Myometrial cell (primary cell): ENCODE measurements at places on chromosomes 2 and 18. TPM values are rescaled to one million over a fixed set of nuclear protein-coding genes. Genes with fewer than 3 reads are reported as not detected.

Gene CNDP1
- total RNA-seq, result not detected in 2 replicates

Gene CYP1B1
- 30.0 and 34.2 TPM in 2 replicates for total RNA-seq

Gene HTR2B
- total RNA-seq, result 5.5 and 6.4 TPM in 2 replicates

Gene MPHOSPH10
- 10.1 and 13.1 TPM in 2 replicates for total RNA-seq

Gene LYPD6
- 3.2 and 4.3 TPM in 2 replicates for total RNA-seq

Gene REG1B
- total RNA-seq, result not detected in 2 replicates

Gene ABCG5
- not detected in 2 replicates for total RNA-seq

Gene GALNT1
- 43.5 and 60.3 TPM in 2 replicates for total RNA-seq

Gene ANKRD53
- total RNA-seq, result 3.2 TPM in 1 of 2 replicates, not detected in the other

Gene IL1RL1
- 0.29 and 2.5 TPM in 2 replicates for total RNA-seq

Gene CXCR1
- total RNA-seq, result not detected in 2 replicates
